ENCODE measurements at places on chromosomes 12 and 14.

- DNase-seq = no peak
These were observed 100.7 kb downstream of the DUSP6 start for GRCh38 chr12:89251342-89252271.

DNA sequence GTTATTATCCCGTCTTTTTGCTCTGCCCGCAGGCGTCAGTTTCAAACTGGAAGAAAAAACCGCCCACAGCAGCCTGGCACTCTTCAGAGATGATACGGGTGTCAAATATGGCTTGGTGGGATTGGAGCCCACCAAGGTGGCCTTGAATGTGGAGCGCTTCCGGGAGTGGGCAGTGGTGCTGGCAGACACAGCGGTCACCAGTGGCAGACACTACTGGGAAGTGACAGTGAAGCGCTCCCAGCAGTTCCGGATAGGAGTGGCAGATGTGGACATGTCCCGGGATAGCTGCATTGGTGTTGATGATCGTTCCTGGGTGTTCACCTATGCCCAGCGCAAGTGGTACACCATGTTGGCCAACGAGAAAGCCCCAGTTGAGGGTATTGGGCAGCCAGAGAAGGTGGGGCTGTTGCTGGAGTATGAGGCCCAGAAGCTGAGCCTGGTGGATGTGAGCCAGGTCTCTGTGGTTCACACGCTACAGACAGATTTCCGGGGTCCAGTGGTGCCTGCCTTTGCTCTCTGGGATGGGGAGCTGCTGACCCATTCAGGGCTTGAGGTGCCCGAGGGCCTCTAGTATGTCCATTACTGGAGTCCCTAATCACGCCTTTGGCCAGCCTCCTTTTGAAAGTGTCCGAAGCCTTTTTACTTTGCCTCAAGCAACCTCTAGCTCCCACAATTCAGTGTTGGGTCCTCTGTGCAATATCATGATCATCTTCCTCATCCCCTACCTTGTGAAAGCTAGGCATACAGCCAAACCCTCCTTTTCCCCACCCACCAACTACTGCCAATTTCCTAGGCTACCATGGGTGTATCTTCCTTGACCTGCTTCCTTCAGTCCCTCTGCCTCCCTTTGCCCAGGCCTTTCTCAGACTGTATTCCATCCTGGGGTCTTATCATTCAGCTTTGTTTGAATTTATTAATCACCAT lies 891 bp downstream of the SPRYD4 start:
- no peak for DNase-seq

DNA sequence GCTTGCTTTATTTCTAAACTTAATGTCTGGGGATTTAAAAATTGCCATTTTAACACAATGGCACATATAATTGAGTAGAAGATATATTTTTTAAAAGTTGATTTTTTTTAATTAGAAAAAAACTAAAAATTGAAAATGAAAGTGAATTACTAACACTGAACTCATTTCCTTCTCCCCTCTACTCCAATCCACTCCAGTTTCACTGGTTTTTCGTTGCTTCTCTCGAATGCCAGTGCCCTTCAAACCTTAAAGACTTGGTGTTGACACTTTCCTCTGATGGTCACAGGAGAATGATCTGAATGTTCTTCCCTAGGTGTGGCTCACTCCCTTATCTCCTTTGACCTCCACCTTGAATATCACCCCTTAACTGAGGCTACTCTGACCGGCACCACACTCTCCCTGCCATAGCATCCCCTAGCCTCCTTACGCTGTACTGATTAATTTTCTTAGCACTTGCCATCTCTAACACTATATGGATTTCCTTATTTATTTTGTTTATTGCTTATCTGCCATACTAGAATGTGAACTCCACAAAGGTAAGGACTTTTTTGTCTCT lies 107.1 kb downstream of the LIN7A start:
- no peak for DNase-seq

- no peak for DNase-seq
These were observed 1.9 kb downstream of the TMTC2 start for GRCh38 chr12:82688596-82688995.

DNA sequence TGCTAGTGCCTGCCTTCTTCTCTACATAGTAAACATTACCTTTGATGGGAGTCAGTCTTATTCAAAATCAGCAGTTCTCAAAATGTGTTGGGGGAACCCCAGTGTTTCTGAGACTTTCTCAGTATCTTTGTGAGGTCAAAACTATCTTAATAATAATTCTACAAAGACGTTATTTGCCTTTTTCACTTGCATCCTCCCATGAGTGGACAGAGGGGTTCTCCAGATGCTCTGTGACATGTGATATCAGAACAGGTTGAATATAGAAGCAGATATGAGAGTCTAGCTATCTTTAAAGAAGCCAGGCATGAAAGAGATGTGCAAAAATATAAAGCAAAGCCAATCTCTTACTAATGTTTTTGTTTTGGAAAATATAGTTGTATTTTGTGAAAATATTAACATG lies 144.7 kb downstream of the KTN1 start:
- no peak for DNase-seq

DNA sequence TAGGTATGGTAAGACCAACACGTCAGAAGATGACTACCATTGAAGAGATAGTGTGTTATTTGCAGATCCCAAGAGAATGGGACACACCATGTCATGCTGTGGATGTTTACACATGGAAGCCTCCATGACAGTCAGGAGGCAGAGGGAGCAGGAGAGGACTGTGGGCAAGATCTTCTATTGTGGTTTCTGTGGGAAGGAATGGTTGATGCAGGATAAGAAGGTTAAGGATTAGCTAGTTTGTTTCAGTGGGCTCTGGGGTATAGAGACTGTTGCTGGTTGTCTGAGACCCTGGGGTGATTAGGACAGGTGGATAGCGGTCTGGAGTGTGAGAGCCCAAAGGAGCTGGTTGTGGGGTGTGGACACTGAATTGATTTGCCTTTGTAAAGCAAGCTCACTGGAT lies 23.3 kb downstream of the TAS2R7 start:
- DNase-seq = no peak

DNA sequence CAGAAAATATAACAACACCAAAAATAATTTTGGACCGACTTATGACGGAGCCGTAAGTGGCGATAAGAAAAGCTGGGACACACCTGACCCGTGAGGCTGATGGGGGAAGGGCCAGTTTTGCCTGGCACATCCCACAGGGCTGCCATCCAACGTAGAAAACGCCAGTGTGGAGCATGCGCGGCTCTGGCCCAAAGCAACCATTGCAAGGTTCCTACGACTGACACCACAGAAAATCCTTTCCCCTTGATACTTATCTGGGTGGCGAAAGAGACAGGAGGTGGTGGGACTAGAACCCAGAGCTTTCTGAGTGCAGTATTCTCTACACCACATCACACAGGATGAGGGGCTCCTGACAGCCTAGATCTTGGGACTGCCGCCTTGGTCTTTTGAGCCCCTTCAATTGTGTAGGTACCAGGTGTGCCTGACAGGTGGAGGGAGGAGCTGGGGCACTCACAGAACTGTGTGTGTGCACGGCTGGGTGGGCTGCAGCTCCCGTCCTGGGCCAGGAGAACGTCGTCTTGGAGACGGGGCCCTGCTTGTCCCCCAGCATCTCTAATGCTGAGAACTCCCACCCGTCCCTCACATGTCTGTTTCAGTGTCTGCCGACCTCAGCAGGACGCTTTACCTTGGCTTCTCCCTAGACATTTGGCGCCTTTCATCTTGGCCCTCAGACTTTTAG lies 17.4 kb upstream of the CACNA2D4 start:
- DNase-seq = no peak

- DNase-seq = no peak
These were observed 195.2 kb upstream of the CRY1 start for GRCh38 chr12:107288414-107289127.

- no peak for DNase-seq
These were observed 35.7 kb downstream of the MRPL42 start for GRCh38 chr12:93502802-93503623.

- no peak for DNase-seq
These were observed 35.4 kb downstream of the TAOK3 start for GRCh38 chr12:118337194-118337838.

DNA sequence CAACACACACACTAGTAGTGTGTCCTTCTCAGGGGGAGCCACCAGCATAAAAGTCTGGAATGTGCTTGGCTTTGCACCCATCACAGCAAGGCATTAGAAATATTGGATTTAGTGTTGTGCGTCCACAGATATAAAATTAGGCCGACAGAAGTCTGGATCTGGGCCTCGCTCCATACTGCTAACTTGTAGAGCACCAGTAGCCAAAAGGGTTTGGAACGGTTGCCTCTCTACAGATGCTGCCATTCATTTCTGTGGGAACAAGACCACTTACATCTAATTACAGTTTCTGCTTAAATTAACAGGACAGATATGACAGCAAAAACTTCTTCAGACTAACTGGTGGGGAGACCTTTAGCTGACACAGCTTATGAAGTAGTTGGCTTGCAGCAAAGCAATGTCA lies 94.2 kb downstream of the EXOC5 start:
- no peak for DNase-seq

GRCh38 chr12:56932867-56933266 lies 1.3 kb downstream of the SDR9C7 start:
- no peak for DNase-seq

DNA sequence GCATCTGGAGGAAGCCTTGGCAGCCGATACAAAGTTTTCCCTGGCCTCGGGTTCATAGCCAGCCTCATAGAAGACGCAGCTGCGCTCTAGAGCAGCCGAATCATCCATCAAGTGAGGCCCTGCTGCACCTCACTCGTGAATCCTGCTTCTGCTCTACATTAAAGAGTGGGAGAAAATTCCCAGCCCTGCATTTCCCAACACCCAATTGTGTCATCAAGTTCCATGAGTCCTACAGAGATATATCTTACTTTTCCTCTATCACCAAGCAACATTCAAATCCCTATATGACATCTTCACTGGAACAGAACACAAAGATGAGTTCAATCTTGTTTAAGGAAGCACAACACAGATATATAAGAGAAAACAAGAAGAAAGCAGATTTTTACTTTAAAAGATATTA lies 139.3 kb downstream of the TTC7B start:
- no peak for DNase-seq

DNA sequence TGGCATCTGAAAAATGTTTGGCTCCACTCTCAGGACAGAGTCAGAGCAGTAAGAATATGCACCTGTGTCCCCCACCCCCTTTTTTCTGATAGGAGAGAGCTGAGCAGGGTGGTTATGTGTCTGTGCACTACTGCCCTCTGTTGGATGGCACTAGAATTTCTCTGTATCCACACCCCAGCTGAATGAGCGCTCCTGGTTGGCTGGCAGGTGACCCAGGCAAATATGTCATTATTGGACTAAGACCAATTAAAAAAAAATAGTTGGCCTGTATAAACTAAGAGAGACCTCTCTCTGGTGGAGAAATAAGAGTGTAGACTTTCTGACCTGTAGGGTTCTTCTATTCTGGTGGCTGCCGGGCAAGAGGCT lies 107.0 kb downstream of the PTCSC3 start:
- peak; percentile 9 for DNase-seq

DNA sequence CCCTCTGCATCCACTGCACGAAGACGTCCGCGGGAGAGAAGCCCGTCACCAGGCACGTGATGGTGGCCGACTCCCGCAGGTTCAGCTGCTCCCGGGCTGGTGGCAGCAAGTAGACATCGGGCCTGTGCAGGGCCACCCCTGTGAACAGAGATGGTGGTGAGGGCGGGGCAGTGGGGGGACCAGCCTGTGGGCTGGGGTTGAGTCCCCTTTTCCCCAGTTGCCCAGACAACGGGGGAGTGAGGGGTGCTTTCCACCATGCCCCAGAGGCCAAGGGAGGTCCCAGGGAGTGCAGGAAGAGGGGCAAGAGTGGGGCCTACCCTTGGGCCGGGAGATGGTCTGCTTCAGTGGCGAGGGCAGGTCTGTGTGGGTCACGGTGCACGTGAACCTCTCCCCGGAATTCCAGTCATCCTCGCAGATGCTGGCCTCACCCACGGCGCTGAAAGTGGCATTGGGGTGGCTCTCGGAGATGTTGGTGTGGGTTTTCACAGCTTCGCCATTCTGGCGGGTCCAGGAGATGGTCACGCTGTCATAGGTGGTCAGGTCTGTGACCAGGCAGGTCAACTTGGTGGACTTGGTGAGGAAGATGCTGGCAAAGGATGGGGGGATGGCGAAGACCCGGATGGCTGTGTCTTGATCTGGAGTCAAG lies 328.3 kb downstream of the TMEM121 start:
- no peak for DNase-seq

GRCh38 chr14:89890589-89890988 lies 63.9 kb downstream of the EFCAB11 start:
- DNase-seq = no peak

DNA sequence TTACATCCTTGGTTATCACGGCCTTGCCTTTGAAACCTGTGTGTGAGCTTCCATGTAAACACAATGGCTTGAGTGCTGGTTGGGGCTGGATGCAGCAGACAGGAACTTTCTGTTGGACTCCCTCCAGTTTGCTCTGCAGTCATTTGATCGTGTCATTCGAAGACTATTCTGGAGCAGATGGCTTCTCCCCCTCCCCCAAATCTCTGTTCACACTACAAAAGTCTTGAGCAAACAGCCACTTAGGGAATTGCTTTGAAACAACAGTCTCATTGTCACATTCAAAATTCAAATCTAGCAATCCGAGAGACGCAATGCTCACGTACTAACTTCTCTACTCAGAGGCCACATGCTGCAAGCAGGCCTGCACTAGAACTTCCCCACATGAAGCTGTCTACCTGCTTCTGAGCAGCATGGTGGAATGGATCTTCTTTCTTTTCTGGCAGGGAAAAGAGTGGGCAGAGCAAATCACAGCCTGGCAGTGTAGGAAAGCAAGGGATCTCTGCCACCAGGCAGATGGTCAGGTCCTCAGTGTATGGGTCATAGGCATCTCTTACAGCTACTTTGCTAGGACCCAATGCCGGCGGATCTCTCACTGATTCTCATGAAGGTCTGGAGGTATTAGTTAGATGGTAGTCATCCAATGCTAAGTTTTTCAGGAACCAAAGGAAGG lies 214.2 kb downstream of the PPM1H start:
- DNase-seq = peak; percentile 30

DNA sequence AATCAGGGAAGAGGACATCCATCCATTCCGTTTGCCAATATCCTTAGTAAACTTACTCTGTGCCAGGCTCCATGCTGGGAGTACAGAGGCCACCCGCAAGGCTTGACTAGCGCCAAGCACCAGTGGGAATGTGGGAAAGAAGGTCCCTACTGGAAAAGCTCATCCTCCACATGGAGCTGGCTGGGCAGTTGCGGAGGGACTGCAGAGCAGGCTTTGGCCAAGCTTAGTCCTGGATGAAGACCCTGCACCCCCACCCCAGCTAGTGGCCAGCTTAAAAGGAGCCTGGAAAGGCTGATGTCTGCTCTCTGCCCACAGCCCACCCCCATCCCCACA lies 22.4 kb upstream of the EIF2B2 start:
- no peak for DNase-seq

- no peak for DNase-seq
These were observed 28.2 kb downstream of the TBK1 start for GRCh38 chr12:64480148-64480547.

GRCh38 chr12:111038941-111039340 lies 118.6 kb upstream of the MYL2 start:
- no peak for DNase-seq

DNA sequence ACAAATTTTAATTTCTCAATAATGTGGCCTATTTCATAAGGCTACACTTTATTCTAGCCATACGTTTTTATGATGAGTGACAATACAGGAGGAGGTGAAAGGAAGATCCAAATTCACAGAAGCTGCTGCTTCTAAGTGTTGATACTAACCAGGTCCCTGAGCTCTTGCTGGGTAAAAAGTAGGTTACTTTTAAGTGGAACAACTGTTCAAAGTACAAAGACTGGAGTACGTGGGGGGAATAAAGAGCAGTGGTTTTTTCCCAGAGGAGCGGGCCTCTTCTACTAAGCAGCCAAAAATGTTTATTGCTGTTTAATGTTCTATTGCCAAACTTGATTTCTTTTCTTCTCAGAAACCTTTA lies 301.8 kb downstream of the AEBP2 start:
- DNase-seq = no peak

GRCh38 chr12:1464925-1465324 lies 129.5 kb downstream of the FBXL14 start:
- no peak for DNase-seq
